Right renal cortex interstitium (tissue), 3 donors: ENCODE measurements at places on chromosomes 4 and X.

DNA sequence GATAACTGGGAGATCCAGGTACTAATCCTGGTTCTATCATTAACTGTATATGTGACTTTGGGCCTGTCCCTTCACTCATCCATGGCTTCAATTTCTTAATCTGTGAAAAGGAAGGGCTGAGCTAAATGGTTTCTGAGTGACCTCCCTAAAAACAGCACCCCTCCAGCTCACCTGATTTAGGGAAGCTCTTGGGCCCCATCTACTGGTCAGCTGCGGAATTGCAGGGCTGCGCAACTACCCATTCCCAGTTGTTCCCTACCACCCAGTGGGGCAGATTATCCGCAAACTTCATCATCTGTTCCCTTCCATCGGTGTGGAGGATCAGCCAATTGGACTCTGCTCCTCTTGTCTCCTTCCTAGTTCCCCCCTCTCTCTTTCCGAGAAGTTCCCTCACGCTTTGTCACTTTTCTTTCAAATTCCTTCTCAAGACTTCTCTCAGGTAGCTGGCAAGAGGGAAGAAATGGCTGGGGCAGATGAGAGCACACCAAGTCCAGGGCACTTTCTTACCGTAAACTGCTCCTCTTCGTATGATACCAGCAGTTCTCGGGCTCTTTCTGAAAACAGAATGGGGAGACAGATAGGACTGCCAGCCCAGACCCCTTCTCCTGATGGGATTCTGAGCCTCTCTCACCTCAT lies 5.8 kb downstream of the LAS1L start:
- DNase-seq: no peak

DNA sequence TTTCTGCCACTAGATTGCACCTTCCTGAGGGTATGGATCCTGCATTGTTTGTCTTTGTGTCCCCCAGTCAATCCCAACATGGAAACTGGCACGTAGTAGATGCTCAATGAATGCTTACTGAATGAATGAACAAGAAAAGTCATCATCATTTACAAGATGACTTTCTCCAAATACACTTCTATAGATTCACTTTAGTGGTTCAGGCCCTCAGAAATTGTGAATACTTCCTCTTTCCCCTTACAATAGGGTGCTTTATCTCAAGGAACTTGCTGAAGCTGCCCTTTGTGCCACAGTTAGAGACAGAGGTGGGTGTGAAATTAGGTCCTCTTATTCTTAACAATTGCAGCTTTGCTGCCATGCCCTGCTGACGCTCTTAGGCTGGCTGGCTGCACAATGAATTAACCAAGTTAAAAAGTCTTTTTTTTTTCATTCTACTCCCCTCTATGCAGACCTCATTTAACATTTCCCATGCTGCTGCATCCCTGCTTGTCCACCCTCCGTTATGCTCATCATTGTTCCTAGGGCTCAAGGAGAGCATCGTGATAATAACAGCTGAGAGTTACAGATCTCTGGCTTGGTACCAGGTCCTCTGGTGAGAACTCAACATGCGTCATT lies 108.0 kb upstream of the ZNF518B start:
- no peak for DNase-seq

DNA sequence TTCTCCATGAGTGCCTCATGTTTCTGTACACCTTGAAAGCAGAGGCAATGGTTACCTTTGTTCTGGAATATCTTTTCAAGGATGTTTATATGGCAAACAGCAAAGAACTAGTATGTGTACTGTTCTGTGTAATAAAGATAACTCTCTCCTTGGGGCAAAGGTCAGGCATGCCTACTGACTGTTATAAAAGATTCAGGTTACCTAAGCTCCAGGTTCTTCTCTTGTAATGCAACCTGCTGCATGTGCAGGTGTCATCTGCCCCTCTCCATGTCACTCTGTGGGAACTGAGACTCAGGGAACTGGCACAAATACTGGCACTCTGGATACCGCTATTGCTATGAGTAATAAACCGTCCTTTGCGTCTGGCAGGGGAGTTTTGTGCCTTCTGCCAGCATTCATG lies 5.4 kb upstream of the TRPC3 start:
- DNase-seq: no peak

- no peak for DNase-seq
These were observed 2.4 kb upstream of the FGFRL1 start for GRCh38 chr4:1008840-1009541.

DNA sequence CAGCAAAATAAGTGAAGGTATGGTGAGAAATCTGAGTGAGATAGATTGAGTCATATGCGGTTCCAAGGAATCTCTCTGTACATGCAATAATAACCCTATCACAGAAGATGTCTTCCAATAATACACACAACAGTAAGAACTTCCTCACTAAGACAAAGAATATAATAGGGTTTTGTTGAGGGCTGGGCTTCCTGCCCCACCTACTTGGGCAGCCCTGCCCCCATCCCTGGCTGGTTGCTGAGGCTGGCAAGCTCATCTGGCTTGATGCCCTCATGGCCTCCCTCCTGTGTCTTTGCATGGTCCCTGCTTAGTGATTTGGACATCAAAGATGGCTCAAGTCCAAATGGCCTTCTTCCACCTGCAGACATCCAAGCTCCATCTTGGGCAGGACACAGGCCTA lies 2.7 kb downstream of the GEMIN8 start:
- no peak for DNase-seq

DNA sequence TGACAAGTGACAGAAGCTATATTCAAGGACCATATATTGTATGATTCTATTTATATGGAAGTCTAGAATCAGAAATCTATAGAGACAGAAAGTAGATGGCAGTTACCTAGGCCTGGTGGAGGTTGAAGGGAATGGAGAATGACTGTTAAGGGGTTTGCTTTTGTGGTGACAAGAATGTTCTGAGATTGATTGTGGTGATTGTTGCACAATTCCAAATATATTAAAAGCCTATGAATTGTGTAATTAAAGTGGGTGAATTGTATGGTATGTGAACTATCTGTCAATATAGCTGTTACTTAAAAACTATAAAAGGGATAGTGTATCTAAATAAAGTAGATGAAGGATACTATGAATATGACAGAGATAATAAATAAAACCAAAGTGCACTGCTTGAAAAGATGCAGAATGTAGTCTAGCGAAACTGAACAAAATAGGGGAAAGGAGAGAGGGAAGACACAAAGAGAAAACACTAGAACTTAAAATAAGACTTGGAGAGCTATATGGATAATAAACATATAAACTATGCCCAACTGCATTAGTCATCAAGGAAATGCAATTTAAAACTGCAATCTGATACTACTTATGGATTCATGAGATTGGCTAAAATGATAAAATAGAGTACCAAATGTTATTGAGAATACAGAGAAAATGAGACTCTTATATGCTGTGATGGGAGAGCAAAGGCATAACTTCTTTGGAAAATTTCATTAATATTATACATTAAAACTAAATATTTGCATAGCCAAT lies 82.1 kb upstream of the BANK1 start:
- DNase-seq: no peak

DNA sequence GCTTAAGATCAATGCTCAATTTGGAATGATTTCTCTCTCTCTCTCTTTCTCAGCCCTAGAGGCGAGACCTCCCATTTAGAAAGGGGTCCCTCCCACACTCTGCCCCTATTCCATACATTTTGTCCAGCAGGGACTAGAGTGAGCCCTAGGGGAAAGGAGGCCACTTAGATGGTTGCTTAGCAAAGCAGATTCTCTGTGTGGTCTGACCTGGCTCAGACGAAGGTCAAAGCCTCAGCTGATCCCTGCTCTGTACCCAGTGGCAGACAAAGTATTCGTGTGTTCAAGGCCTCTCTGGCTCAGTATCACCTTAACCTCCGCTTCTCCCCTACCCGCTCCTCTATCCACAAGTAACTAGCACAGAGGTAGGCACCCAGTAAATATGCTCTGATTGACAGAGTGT lies 78.4 kb downstream of the HPRT1 start:
- no peak for DNase-seq
